GM12878 (cell line): ENCODE measurements at places on chromosomes 1 and 21. TPM values are rescaled to one million over a fixed set of nuclear protein-coding genes. Genes with fewer than 3 reads are reported as not detected.

GRCh38 chr1:57214951-57215575 is 208.8 kb downstream of the DAB1 start:
- no peak for DNase-seq

- DNase-seq = no peak
These were observed 37.0 kb downstream of the BACH1 start for GRCh38 chr21:29335720-29336119.

GRCh38 chr1:204792354-204792692 is 78.3 kb upstream of the NFASC start:
- no peak for DNase-seq

The AVPR1B gene
- total RNA-seq = not detected in 2 replicates

The MCOLN3 gene
- 3.2 and 4.1 TPM in 2 replicates for total RNA-seq
